ENCODE measurements at places on chromosomes 6 and 20. TPM values are rescaled to one million over a fixed set of nuclear protein-coding genes. Genes with fewer than 3 reads are reported as not detected.

Gene CALHM6
- total RNA-seq, result 4.1 TPM

Gene SLC22A3
- 1.4 TPM for total RNA-seq

GRCh38 chr6:1736346-1737105, 126.8 kb downstream of the FOXC1 start:
- no peak for DNase-seq

DNA sequence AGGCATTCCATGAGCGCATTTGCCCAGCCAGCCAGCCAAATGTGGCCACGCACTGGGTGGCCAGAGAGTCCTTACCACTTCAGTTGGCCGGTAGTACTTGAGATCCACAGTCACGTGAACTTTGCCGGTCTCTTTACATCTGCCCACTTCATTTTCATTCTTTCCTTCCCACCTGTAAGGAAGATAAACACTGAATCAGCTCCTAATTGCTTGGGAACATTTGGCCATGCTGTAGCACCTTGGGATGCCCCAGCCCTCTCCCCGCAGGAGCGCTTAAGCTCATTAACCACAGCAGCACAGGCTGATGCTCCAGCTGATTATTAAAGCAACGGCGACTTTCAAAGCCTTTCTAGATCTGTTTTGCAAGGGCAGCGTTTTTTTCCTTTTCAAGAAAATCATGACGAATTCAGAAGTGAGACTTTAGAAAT, 116.6 kb downstream of the FOXC1 start:
- no peak for DNase-seq

GRCh38 chr6:138550346-138550767, 51.1 kb upstream of the NHSL1 start:
- DNase-seq, result no peak

GRCh38 chr20:10308652-10309051, 90.0 kb downstream of the SNAP25 start:
- no peak for DNase-seq

Gene CFB
- 4.9 TPM for total RNA-seq

- no peak for DNase-seq
Observed at GRCh38 chr6:105981002-105981887, 104.9 kb upstream of the PRDM1 start.

Gene SLC22A2
- not detected for total RNA-seq

DNA sequence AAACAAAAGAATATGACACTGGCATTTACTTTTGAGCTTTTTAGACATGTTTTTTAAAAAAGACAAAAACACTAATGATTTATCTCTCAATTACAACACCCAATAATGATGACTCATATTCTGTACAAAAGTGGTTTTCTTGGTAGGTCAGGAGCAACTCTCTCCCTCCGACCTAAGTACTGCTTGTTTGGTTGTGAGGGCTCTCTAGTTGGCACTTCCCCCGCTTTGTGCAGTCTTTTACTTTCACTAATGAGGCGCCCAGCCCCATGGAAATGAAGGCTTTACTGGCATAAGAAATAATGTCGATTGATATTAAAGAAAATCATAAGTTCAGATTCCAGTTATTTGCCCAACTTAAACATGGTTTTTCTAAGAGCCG, 1.3 kb downstream of the KPNA5 start:
- DNase-seq, result no peak

DNA sequence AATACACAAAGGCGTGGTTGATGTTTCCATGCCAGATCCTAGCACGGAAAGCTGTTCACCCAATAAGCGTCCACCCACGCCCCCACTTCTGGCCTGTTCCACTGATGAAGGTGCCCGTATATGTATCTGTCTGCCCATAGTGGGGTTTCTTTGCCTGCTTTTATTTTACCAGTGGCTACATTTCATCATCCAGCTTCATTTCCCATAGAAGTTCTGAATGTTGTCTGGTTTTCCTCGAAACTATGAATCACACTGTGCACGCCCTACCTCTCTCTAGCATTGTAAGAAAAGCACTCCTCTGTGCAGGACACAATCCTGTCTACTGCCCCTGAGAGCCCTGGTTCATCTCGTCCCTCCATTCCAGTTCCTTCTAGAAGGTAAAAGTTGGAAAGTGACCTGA, 8.8 kb upstream of the CD93 start:
- no peak for DNase-seq

DNA sequence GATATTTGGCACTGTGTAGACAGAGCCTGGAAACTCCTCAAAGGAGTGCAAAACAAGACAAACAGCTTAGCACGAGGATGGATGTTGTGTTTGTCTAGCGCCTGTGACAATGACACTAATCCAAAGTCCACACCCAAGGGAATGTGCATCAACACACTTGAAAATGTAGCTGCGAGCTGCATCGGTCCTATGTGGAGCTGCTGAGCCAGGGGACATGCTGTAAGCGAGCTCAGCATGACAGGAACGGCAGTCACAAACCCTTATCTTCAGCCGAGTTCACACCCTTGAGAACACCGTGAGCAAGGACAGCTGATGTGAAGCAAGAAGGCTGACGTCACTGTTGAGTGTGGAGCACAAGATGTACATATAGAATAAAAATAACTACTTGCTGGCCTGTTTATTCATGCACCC, 684.3 kb downstream of the QKI start:
- no peak for DNase-seq

GRCh38 chr6:157953580-157954091, 28.0 kb upstream of the SYNJ2 start:
- no peak for DNase-seq

DNA sequence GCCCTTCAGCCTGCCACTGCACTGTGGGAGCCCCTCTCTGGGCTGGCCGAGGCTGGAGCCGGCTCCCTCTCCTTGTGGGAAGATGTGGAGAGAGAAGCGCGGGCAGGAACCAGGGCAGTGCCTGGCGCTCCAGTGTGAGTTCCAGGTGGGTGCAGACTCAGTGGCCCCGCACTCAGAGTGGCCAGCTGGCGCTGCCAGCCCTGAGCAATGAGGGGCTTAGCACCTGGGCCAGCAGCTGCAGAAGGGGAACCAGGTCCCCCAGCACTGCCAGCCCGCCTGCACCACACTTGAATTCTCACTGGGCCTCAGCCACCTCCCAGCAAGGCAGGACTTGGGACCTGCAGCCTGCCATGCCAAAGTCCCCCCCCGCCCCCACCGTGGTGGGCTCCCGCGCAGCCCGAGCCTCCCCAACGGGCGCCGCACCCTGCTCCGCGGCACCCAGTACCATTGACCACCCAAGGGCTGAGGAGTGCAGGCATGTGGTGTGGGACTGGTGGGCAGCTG, 205.9 kb downstream of the CLVS2 start:
- no peak for DNase-seq

GRCh38 chr6:63708631-63709030, 73.0 kb downstream of the PHF3 start:
- no peak for DNase-seq

DNA sequence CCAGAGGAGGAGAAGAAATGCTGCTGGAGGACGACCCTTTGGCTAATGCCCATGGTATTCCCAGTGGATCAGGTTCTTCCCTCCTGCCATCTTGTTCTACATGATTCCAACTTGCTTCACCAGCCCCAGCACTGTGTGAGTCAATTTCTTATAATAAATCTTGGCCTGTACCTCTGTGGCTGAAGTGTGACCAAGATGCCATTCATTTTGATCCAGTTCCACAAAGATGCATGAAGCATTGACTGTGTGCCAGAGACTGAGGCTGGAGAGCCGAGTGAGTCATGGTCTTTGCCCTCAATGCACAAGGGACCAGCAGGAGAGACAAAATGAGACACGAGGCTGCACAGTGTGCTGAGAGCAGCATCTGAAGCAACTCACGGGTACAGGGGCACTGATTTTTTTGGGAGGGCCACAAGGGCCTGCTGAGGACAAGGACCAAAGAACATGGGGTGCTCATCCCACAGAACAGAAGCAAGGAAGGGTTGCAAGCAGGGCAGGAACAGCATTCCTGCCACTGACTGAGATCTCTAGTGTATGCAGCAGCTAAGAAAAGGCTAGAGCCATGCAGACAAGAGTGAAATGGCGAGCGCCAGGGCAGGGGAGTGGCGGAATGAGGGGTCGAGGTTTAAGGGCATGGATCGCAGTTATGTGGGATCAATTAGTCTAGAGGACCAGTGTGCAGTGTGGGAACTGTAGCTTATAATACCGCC, 207.0 kb downstream of the THBS2 start:
- DNase-seq, result no peak

DNA sequence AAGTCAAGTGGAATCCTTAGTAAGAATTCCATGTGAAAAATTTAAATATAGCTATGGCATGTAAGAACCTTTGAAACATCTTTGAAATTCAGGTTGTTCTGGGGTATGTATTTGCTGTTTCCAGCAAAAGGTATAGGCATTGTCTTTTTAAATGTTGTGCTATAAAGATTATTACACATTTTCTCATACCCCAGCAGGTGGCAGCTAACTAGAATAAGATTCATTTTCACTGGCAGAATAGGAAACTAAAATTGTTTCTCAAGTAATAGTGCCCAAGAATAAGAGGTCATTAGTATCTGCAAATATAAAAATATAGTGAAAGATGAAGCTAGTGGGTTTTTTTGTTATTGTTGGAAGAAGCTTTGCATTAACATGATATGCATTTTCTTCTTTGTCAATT, 1.8 kb downstream of the GRIK2 start:
- DNase-seq, result no peak

GRCh38 chr20:47133809-47134456, 222.6 kb downstream of the ZMYND8 start:
- DNase-seq, result no peak

DNA sequence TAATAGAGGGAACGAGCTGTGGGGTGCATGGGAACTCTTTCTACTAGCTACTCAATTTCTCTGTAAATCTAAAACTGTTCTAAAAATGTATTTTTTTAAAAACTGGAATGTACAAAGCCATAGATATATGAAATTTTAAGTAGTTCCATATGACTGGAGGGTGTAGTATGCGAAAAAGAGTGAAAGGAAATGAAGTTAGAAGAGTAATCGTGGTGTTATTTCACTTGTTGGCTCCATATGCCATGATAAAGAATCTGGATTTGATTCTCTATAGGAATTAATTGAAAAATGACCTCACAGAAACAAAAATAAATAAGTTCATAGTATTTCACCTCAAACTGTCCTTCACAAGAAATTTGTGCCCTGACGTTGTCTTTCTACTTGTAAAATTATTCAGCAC, 500.2 kb downstream of the TENT5A start:
- DNase-seq, result no peak

DNA sequence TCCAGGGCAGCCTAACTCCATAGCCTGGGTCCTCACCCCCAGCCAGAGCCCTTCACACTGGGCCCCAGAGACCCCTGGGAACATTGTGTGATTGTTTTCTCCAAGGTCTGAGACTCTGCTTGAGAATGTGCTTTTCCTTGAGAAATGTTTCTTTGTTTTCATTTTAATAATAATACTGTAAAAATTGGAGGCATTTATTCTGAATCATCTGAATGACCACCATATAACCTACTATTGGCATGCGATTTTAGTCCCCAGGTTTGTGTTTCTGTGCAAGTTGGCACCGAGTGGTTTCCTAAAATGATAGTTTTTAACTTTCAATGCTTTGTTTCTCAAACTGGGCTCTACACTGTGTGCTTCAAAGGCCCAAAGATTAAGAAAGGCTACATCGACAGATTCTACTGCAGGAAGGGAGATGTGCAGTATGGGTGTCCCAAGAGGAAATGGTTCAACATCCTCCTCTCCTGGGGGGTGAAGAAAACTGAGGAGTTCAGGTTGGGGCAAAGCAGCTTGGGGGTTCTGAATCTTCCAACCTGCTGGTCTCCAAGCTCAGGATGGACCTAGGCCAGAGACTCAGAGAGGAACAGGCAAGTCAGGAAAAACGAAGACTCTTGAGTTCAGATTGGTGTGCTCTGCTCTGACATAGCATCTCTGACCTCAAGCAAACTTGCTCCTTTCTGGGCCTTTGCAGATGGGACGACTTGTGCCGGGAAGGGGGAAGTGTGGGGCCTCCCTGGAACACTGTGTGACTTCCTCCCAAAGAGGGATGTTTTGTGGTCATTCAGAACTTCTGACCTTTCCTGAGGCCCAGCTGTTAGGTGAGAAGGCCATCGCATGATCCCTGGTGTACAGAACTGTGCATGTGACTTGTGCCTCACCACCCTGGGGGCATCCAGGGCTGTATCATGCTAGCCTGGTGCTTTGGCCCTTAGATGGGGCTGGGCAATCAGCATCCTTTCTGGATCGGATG, 31.0 kb downstream of the DAAM2 start:
- DNase-seq, result no peak

DNA sequence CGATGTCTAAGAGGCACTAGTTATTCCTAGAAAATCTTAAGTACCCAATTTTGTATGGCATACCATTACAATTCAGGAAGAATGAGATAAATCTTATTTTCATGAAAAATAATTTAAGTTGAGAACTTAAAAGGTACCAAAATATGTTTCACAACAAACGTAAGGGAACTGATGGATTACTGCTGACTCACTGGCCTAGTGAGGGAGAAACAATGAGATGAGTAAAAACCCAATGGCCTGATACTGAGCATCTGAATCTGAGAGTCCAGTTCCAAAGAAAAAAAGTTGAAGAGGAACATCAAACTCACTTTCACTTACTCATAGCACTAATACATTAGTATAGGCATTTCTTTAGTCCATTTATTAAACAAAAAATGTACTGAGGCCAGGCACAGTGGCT, 56.0 kb downstream of the MDN1 start:
- DNase-seq, result no peak

GRCh38 chr6:160088069-160088783, 33.4 kb upstream of the SLC22A1 start:
- DNase-seq, result peak; percentile 65

- no peak for DNase-seq
Observed at GRCh38 chr6:129317931-129318820, 391.8 kb downstream of the ARHGAP18 start.

DNA sequence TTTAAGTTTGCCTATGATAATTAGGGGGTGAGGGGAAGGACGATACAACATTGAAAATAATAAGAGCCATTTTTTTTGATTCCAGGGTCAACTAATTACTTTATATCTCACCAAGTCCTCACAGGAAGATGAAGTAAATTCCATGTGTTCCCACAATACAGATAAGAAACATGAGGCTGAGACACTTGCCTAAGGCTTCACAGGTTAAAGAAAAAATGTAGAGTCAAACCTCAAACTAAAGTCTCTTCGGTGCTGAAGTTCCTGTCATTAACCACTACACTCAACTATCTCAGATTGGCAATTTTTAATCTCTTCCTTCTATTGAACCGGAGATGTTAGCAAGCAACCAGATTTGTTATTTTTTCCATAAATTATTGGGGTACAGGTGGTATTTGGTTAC, 33.0 kb downstream of the MRAP2 start:
- no peak for DNase-seq

GRCh38 chr6:23081701-23082100, 512.3 kb downstream of the HDGFL1 start:
- no peak for DNase-seq

Gene SOX18
- 10.6 TPM for total RNA-seq

Gene SLC22A7
- total RNA-seq, result 1.2 TPM

Gene PNLDC1
- total RNA-seq, result 2.4 TPM

GRCh38 chr6:12096342-12096741, 84.2 kb downstream of the HIVEP1 start:
- DNase-seq, result no peak

DNA sequence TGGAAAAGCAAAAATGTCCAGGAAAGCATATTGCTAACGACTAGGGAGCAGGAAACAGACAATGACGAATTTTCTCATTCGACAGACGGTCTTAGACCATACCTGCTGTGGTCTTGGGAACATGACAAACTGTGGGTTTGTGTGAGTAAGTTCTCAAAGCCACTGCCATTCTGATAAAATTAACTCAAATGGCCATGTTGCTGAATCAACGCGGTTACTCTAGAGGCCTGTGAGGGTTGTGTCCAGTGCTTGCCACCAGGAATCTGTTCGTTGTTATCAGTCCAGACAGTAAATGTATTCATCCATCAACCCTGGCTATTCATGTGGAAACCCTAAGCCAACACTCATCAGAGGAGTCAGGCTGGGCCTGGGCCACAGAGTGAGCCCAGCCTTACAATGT, 124.3 kb downstream of the MYLK4 start:
- DNase-seq, result no peak

Gene THBD
- total RNA-seq, result 2.5 TPM
